ENCODE measurements at places on chromosomes 2 and 18.

DNA sequence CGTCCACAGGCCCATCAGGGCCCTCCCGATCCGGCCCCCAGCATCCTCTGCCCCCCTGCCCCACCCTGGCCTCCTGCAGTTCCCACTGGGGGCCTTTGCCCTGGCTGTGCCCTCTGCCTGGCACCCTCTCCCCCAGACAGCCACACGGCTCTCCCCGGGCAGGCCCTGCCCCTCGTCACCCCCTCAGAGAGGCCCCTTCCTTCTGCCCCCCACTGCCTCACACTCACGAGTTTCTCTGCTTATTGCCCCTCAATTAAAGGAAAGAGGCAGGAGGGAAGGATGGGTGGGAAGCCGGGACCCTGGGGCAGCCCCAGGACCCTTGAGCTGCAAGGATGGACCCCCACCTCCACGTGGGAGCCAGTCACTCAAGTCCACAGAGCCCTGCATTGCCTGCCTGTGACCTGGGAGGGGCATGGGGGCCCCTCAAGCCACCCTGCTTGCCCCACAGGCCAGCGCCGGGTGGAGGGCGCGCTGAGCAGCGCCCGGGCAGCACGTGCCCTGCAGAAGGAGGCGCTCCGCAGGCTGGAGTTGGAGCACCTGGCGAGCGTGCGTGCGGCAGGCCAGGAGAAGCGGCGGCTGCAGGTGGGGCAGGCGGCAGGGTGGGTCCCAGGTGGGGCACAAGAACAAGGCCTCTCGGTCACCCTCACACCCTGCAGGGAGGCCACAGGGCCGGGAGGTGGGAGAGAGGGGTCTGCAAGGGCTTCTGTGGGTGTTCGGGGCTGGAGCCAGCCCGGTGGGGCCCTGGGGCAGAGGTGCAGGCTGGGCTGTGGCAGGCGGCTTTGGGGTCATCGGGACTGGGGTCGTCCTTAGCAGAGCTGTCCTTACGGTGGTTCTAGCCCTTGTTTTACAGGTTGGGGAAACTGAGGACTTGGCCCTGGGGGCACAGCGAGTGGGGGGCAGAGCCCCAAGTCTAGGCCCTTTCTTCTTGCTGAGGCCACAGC is 30.5 kb upstream of the SNED1 start:
- H3K36me3 ChIP-seq, result no peaks in the 10 kb centered on the region
- H3K27ac ChIP-seq, result no peak overlapping the region
- no peak for ATAC-seq
- no peaks in the 10 kb centered on the region for H3K4me1 ChIP-seq

GRCh38 chr18:78126106-78126505 is 853.5 kb upstream of the SALL3 start:
- no peak overlapping the region for H3K4me3 ChIP-seq
- no peaks in the 10 kb centered on the region for H3K36me3 ChIP-seq
- no peak overlapping the region for H3K27ac ChIP-seq
- peaks cover 10% of the 10 kb centered on the region for H3K27me3 ChIP-seq
- no peak for ATAC-seq

DNA sequence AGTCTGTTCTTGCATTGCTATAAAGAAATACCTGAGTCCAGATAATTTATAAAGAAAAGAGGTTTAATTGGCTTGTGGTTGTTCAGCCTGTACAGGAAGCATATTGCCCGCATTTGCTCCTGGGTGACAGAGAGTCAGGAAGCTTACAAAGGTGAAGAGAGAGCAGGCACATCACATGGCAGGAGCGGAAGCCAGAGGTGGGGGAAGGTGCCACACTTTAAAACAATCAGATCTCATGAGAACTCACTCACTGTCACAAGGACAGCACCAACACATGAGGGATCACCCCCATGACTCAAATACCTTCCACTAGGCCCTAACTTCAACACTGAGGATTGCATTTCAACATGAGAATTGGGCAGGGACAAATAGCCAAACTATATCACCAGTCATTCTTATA is 124.8 kb upstream of the COL5A2 start:
- H3K4me1 ChIP-seq, result peaks cover 23% of the 10 kb centered on the region
- H3K27ac ChIP-seq, result peak overlapping the region; percentile 74
- ATAC-seq, result peak; percentile 83
- peak overlapping the region; percentile 67 for H3K4me3 ChIP-seq
- H3K27me3 ChIP-seq, result no peaks in the 10 kb centered on the region

DNA sequence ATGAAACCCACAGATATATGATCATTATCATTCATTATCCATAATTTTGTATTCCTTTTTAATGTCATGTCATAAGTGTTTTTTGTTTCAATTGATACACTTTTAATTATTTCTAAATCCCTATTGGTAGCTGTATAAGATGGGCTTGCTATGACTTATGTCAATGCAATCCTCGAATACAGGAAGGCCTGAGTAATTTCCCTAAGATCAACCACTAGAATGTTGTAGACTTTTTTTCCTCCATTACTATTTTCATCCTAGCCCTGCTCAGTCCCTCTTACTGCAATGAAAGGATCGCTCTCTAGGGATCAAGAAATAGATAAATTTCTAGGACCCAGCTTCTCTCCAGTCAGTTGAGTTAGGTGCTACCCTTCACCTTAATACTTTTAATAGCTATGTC is 186.3 kb downstream of the KCNE4 start:
- H3K27ac ChIP-seq, result no peak overlapping the region
- H3K4me1 ChIP-seq, result no peaks in the 10 kb centered on the region
- ATAC-seq, result no peak
- H3K4me3 ChIP-seq, result no peak overlapping the region
- no peaks in the 10 kb centered on the region for H3K36me3 ChIP-seq

- no peaks in the 10 kb centered on the region for H3K36me3 ChIP-seq
- H3K4me3 ChIP-seq, result peak overlapping the region; percentile 85
- H3K4me1 ChIP-seq, result peaks cover 19% of the 10 kb centered on the region
- ATAC-seq, result no peak
- no peaks in the 10 kb centered on the region for H3K27me3 ChIP-seq
- H3K27ac ChIP-seq, result no peak overlapping the region
Observed at GRCh38 chr2:64605026-64605471, 48.7 kb downstream of the SERTAD2 start.

GRCh38 chr2:143397884-143398614 is 268.8 kb downstream of the ARHGAP15 start:
- H3K27ac ChIP-seq, result peak overlapping the region; percentile 24
- H3K4me1 ChIP-seq, result peaks cover 36% of the 10 kb centered on the region
- H3K27me3 ChIP-seq, result no peaks in the 10 kb centered on the region
- peak overlapping the region; percentile 55 for H3K4me3 ChIP-seq
- no peaks in the 10 kb centered on the region for H3K36me3 ChIP-seq

GRCh38 chr2:134507697-134508096 is 211.1 kb downstream of the TMEM163 start:
- H3K4me1 ChIP-seq, result no peaks in the 10 kb centered on the region
- H3K27ac ChIP-seq, result no peak overlapping the region
- no peak overlapping the region for H3K4me3 ChIP-seq
- H3K27me3 ChIP-seq, result no peaks in the 10 kb centered on the region

DNA sequence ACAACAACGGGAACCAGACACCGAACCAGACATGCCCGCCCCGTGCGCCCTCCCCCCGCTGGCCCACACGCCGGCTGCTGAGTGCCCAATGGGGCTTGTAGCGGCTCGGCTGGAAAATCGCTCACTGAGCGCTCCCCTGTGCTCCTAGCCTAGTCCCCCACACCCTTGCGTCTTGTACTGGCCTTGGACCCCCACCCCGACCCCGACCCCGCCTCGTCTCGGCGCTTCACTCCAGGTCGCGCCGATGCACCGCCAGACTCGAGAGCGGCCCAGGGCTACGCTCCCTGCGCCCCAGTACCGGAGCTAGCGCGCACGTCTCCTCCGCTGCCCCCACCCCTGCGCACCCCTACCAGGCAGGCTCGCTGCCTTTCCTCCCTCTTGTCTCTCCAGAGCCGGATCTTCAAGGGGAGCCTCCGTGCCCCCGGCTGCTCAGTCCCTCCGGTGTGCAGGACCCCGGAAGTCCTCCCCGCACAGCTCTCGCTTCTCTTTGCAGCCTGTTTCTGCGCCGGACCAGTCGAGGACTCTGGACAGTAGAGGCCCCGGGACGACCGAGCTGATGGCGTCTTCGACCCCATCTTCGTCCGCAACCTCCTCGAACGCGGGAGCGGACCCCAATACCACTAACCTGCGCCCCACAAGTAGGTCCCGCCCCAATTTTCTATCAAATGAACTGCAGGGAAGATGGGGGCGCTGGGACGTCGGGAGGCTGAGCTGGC is 1.5 kb downstream of the GAD1 start:
- H3K36me3 ChIP-seq, result peaks cover 7% of the 10 kb centered on the region
- peak overlapping the region; percentile 76 for H3K4me3 ChIP-seq
- H3K27ac ChIP-seq, result peak overlapping the region; percentile 58
- no peak for ATAC-seq
- peaks cover 63% of the 10 kb centered on the region for H3K27me3 ChIP-seq
- peaks cover 26% of the 10 kb centered on the region for H3K4me1 ChIP-seq
